Hypothalamus (tissue), 51 donors: ENCODE measurements at places on chromosomes 11 and 22.
A peak's percentile ranks its signal among the peaks of the same experiment; 100 is the strongest.

GRCh38 chr11:77289737-77290136 is 11.7 kb downstream of the GDPD4 start:
- no peak for DNase-seq

GRCh38 chr11:3641701-3642070 is at the start of gene ART5:
Gene ART5, minus strand, starts transcription at chr11:3641992. Its CDS starts 130 bp downstream, at chr11:3641862.
- DNase-seq = no peak

- DNase-seq = peak; percentile 77
These were observed at the start of gene TPST2 for GRCh38 chr22:26589845-26590736. Gene TPST2, minus strand, starts transcription at chr22:26590132. Its CDS starts 48,502 bp downstream, at chr22:26541630.

DNA sequence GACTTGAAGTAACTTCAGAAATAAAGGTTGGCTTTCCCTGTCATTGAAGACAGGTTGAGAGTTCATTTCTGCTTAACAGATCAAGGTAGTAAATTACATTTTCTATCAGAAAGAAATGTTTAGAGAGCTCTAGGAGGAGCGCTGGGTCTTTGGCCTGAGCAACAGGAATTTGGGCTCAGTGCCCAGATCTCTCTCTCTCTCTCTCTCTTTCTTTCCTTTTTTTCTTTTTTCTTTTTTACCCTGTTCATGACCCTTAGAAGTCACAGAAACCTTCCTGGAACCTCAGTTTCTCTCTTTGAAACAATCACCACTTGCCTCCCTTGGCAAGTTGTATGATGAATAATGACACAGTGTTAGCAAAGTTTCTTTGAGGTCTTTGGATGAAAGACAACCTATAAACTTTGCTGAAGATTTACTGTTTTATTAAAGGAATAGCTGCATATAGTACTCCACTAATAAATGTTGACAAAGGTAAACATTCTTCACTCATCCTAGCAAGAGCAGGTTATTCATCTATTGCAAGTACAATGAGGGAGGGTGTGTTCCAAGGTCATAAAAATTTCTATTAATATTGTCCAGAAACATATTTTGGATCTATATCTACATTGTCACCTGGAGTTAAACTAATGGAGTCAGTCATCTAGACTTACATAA is 35.5 kb upstream of the RASSF10 start:
- DNase-seq = no peak

GRCh38 chr11:60428517-60428916 is 855 bp upstream of the MS4A5 start:
- no peak for DNase-seq

- no peak for DNase-seq
These were observed at the start of gene PNPLA2 for GRCh38 chr11:818396-819128. Gene PNPLA2, plus strand, starts transcription at chr11:818914. Its CDS starts 805 bp downstream, at chr11:819719.

DNA sequence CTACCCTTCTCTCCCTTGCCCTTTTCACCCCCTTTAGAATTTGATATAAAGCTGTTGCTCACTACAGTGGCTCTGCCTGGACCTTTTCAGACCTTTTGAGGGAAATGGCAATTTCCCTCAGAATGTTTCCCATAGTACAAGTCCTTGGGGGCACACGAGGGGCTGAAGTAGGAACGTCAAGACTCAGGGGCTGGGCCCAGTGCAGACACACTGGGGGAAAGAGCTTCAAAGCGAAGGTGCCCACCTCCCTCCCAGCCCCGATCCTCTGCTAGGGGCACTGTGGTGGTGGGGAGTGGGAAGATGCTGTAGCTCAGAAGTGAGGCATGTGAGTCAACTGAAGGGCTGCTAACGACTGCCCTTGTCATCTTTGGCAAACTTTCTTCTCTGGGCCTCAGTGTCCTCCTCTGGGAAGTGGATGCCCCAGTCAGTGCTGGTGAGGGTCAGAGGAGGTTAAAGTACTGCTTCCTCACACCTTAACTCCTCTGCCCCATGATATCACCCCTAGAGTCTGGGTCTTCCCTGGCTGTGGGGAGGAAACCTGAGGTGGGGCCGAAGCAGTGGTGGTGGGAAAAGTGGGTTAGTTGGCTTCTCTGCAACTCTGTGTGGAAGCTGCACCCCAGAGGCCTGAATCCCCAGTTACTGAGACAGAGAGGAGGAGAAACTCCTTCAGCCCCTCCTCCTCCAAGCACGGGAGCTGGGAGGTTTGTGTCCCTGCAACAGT is 425.3 kb upstream of the B3GAT1 start:
- DNase-seq = no peak

- no peak for DNase-seq
These were observed 58.9 kb upstream of the PAX6 start for GRCh38 chr11:31869986-31870385.

DNA sequence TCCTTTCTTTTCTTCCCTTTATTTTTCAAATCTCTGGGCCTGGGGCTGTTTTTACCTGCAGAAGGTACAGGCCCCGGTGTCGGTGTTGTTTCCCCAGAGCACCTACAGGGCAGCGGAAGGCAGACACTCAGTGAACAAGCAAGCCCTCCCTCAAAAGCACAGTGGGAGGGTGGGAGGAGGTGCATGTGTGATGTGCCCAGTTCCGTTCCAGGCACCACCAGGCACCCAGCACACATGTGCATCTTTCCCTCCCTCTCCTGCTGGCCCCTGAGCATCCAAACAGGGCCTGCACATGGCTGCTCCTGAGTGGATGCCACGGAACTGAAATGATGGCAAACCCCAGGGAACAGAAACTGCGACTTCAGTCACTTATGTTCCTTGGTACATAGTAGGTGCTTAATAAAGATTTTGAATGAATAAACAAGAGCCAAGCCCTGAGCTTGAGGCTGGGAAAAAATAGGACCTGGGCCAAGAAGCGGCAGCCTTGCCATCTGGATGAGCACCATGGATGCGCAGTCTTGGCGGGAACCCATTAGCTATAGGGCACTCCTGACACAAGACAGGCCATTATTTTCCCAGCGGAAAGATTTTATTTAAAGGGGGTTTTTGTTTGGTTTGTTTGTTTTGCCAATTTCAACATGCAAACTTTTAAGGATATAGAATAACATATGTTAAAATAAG is 47.8 kb downstream of the ARRB1 start:
- no peak for DNase-seq

DNA sequence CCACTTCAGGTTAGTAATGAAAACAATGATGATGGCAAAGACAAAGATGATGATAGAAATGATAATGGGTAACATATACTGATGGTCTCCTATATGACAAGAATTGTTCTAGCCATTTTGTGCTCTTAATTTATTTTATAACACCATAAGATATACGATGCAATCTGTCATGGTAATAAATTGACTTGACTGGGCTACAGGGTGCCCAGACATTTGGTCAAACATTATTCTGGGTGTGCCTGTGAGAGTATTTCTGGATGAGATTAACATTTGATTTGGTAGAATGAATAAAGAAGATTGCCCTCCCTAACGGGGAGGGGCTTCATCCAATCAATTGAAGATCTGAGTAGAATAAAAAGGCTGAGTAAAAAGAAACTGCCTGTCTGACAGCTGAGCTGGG is 237.3 kb downstream of the LARGE1 start:
- DNase-seq = no peak

GRCh38 chr11:118689852-118690552 is 10.6 kb upstream of the TREH start:
- peak; percentile 97 for DNase-seq

DNA sequence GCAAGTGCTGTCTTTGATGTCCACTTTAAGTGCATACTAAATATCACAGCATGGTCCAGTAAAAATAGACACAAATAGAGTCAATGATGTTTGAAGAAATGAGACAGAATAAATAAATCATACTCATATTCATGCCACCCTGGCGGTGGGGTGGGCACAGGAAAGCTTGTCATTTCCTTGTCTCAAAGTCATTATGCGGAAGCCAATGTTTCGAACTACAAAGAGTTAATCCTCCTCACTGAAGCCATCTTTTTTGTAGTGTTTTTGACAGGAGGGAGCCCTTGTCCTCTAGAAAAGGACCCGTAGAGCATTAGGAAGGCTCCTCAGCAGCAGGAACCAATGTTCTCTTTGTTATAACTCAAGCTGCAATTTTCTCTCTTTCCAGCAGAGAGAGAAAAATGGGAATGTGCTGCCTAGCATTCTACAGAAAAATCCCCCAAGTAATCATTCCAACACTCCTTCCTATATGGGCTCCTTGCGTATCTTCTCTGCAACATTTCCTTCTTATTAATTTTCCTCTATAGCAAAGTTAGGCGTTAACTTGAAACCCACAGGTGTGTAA is 30.6 kb downstream of the SC5D start:
- no peak for DNase-seq

DNA sequence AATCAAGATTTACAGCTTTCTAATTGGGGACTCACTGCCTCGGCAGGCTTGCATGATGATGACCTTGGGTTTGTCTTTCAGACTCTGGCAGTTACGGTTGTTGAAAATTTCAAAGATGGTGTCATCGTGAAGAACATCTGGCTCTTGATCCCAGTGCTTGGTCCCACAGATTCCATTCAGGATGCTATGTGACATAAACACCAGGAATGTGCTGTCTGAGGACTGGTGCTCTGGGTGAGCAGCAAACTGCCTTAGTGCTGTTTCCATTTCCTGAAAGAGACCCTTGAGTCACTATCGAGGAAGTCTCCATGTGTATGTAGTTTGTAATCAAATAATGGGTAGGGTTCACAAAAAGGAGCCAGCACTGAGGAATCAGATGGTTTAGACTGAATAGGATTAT is 7.1 kb downstream of the CASP12 start:
- no peak for DNase-seq

DNA sequence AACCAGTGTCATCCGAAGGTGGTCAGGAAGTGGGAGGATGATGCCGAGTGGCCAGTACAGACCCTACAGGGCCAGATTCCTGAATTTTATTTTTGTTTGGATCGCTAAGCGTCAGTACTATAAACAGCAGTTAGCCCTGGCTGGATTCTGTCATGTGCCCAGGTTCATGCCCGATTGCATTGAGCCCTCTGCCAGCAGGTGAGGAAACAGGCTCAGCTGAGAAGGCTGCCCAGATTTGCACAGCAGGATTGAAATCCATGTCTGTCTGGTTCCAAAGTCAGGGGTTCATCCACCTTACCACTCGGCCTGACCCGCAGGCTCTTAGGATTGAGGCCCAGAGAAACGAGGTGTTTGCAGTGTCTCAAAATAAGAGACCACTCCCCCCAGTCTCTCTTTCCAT is 9.1 kb upstream of the TBC1D22A start:
- no peak for DNase-seq

GRCh38 chr11:90391756-90392155 is 168.9 kb upstream of the CHORDC1 start:
- DNase-seq = no peak
